Stimulated activated effector memory CD8-positive, alpha-beta T cell treated with anti-CD3 and anti-CD28 coated beads, Interleukin-12 subunit alpha, Interleukin-12 subunit beta, amount 100 ng/mL, for 72 hours (primary cell): ENCODE measurements at places on chromosomes 5 and 9.

DNA sequence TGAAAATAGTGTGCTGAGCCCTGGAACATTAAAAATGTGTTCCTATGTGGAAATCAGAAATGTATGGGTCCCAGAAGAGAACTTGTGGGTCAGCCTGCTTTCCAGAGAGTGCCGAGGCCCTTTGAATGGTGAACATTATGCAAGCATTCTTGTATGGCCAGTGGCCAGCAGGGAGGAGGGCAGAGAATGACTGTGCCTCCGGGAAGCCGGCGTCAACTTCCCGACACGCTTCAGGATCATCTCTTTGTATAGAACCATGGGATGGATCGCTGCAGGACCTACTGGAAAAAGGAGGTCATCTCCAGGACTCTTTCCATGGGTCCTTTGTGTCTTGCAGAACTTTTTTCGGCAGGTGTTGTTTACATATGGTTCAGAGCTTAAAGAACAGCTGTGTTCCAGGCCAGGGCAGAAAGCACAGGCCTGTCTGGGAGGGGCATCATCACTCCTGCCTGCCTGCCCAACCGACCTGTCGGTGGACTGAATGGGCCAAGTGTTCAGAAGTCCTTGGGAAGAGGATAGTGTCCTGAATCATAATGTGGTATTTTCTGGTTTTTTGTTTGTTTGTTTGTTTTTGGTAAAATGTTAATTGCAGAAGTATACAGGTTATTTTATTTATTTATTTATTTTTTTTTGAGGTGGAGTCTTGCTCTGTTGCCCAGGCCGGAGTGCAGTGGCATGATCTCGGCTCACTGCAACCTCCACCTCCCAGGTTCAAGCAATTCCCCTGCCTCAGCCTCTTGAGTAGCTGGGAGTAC is 9.0 kb downstream of the PRRC2B start:
- DNase-seq: no peak

DNA sequence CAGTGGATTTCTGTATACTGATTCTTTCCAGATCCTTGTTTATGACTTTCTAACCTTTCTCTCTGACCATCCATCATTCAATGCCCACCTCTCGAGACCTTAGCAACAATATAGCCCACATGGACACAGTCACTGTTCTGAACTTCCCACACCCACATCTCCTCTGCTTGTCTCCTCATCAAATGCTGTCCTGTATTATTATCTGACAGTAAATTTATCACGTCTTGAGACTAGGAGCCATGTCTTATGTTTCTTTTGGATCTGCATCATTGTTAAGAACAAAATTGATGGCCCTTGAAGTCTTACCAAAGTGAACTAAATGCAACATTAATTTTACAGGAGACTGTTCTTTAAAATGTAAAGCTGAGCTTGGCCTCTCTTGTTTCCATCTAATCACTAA is 495.4 kb upstream of the KLF4 start:
- DNase-seq: no peak

GRCh38 chr9:137055385-137056364 is 1.8 kb upstream of the ENTPD2 start:
- DNase-seq: no peak

- no peak for DNase-seq
Measured at GRCh38 chr5:170076739-170077138, 29.0 kb upstream of the FOXI1 start.

DNA sequence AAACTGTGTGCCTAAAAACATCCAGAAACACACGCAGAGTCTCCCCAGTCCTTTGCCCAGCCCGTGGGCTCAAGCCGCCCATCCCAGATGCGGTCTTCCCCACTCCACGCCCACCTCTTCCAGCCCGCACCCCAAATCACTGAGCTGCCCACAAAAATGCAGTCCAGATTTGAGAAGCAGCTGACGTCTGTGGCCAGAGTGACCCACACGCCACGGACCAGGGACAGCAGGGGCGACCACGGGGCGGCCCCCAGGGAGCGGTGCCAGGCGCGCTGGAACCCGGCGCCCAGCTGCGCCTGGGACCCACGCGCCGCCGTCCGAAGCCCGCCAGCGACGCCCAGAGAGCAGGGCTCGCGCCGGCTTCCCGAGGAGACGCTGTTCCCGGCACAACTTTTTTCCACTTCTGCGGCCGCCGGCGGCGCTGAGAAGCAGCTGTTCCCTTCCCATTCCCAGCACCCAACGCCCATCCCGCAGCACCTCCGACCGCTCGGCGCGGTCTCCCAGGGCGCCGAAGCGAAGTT is 674 bp downstream of the LHFPL2 start:
- no peak for DNase-seq

DNA sequence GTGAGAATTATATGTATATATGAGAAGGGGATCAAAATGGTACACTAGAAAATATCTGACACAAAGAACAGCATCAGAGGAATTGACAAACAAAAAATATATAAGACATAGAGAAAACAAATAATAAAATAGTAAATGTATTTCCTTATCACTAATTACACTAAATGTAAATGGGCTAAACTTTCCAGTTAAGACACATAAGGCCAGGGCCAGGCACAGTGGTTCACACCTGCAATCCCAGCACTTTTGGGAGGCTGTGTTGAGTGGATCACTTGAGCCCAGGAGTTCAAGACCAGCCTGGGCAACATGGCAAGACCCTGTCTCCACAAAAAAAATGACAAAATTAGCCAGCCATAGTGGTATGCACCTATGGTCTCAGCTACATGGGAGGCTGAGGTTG is 8.5 kb downstream of the FBXL17 start:
- DNase-seq: no peak

- no peak for DNase-seq
Measured at GRCh38 chr5:124410539-124411488, 335.6 kb downstream of the ZNF608 start.

GRCh38 chr9:134192951-134193731 is 28.8 kb upstream of the RNU6ATAC start:
- DNase-seq: no peak

GRCh38 chr5:78527925-78528324 is 120.6 kb downstream of the LHFPL2 start:
- no peak for DNase-seq

- no peak for DNase-seq
Measured at GRCh38 chr5:9838916-9839315, 208.8 kb upstream of the TAS2R1 start.

GRCh38 chr9:114504341-114505186 is 709 bp downstream of the WHRN start:
- DNase-seq: peak; percentile 72

DNA sequence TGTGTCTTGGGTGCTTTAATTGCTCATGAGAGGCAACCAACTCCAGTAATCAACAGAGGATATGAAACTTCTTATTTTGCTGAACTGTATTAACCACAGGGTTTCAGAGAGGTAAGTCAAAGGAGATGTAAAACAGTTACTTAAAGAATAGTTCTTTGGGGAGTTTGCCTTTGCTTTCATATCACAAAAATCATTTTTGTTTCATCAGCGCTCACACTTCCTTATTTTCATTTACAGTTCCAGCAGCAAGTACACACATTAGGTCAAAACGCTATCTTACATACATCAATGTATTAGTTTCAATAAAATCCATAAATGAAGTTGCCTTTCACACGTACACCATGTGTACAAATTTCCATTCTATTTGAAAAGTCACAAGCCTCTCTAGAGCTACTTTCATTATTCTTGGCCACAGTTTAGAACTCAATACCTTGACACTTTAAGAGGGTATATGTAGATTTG is 50.1 kb downstream of the ST8SIA4 start:
- DNase-seq: no peak

- no peak for DNase-seq
Measured at GRCh38 chr5:127042593-127042992, 12.2 kb upstream of the MARCHF3 start.

DNA sequence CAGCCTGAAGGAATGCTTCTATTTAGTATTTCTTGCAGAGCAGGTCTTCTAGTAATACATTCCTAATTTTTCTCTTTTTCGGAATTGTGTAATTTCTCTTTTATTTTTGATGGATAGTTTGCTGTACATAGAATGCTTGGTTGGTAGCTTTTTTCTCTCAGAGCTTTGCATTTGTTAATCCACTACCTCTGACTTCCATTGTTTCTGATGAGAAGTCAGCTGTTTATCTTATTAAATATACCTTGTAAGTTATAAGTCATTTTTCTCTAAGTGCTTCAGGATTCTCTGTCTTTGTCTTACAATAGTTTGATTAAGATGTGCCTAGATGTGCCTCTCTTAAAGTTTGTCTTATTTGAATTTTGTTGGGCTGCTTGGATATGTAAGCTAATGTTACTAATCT is 101.9 kb downstream of the HTR1A start:
- DNase-seq: no peak

DNA sequence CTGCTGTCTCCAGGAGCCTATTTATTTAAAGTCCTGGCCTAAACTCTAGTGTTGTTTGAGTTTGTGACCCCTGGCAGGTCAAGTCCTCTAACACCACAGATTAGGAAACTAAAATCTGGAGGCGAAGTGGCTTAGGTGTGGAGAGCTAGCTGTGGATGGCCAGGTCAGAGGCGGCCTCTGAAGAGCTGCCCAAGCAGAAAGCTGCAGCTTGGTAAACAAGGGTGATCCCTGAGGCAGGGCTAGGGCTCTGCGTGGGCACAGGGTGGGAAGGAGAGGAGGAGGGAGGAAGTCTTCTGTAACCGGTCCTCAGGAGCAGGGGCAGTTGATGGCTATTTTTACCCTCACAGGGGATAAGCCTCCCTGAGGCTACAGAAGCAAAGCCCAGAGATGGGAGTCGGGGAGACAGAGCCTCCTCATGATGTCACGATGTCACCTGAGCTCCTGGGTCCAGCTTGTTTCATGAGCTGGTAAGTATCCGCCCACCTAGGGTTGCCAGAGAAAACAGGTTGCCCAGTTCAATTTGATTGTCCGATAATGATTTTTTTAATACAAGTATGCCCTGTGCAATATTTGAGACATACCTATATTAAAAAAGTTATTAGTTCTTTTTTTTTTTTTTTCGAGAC is 25.9 kb upstream of the BOD1 start:
- DNase-seq: no peak

DNA sequence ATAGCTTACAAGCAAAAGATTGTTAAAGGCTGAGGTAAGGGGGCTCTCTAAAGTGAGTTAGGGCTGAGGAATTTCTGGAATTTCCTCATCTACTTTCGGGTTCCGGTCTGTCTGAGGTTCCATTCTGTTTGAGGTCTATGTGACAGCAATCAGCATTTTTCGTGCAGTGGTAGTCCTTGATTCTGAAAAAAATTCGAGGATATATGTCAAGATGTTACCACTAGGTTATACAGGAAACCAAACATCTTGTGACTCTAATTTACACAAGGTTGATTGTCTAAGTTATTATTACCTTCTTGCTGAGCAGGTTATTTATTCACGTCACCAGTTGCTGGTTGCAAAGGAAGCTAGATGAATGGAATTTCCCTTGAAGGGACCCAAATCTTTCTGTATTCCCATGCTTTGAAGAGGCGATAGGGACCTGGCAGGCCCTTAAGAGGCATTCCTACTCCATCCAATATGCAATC is 35.2 kb downstream of the RLN2 start:
- DNase-seq: no peak

DNA sequence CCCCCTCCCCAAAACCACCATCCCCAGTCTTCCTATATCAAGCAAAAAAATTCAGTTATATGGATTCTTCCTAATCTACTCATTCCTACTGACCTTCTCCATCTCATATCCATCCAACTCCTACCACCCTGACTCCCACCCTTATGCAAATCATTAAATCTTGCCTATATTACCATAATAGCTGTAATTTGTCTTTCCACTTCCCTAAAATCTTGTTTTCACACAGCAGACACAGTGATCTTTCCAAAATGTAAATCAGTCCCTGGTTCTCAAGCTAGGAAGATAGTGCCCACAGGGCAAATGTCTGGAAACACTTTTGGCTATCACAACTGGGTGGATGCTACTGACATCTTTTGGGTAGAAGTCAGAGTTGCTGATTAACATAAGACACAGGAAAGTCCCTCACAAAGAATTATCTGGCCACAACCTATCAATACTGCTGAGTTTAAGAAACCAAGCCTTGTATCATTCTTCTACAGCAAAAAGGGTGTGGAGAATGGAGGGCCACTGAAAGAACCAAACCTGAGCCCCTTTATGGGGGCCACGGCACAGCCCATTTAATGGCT is 1.4 kb downstream of the SRA1 start:
- DNase-seq: no peak

- no peak for DNase-seq
Measured at GRCh38 chr9:95268681-95269080, 48.8 kb downstream of the FANCC start.

GRCh38 chr5:170601619-170602018 is 97.8 kb downstream of the KCNIP1 start:
- no peak for DNase-seq

GRCh38 chr5:116144103-116144502 is 59.3 kb downstream of the COMMD10 start:
- no peak for DNase-seq

DNA sequence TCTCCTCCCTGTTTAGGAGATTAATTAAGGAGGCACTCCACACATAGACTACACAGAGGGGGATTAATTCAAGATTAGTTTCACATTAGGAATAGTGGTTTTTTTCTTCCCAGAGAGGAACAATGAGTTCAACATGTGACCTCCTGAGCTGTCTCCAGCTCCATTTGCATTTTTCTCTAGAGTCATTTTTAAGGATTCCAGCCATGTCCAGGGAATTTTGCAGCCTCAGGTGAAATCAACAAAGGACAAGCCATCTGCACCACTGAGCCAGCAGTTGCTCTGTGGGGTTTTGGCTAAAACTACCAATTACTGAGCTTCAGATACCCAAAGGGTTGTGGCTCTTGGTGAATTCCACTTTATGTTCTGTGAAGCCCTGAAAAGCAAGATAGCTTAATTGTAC is 258.5 kb upstream of the PPP1R2B start:
- no peak for DNase-seq

DNA sequence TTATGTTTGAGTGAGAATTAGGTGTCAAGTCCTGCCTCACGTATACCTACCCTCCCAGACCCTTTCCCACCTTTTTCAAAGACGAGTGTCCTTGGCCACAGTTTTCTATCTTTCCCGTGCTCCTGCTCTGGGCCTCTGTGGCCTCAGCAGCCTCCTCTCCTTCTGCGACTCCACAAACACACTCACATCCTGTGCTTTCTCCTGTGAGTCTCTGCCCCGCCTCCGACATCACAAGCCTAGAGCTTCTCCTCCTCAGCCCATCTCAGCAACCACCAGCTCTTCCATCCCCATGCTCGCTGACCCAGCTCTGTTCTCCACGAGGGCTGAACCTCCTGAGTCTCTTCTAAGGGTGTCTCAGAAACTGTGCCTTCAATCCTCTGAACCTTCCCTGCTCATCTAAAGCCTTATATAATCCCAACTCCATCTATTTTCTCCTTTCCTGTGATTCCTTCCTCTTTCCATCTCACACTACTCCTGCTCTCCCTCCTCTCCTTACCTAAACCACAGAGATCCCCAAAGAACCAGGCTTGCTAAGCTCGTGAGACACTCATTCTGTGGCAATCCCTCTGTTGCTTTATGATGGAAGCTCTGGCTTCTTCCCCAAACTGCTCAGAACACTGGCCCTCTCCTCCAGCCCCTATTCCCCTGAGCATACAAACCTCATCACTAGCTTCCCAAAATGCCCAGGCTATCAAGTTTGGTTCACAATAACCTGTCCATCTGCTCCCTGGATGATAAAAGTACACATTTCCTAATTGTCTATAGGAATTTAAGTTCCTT is 55.2 kb downstream of the RASEF start:
- DNase-seq: no peak
